ENCODE measurements at places on chromosomes 11 and 22. TPM values are rescaled to one million over a fixed set of nuclear protein-coding genes. Genes with fewer than 3 reads are reported as not detected.

SLCO2B1 gene
- total RNA-seq: not detected

MED19 gene
- 10.6 TPM for total RNA-seq

LDHAL6A gene
- not detected for total RNA-seq

DENND5A gene
- total RNA-seq: 62.6 TPM

TRIM6 gene
- 0.75 TPM for total RNA-seq

UPK3A gene
- total RNA-seq: not detected

PYGM gene
- 1.5 TPM for total RNA-seq

LGR4 gene
- 0.21 TPM for total RNA-seq

TEAD1 gene
- total RNA-seq: 0.65 TPM

MAP6 gene
- total RNA-seq: not detected

IGSF9B gene
- 84.2 TPM for total RNA-seq

CCND1 gene
- total RNA-seq: 0.50 TPM

MCAM gene
- total RNA-seq: 6.9 TPM
